BE2C (cell line): ENCODE measurements at places on chromosomes 11 and 22.

DNA sequence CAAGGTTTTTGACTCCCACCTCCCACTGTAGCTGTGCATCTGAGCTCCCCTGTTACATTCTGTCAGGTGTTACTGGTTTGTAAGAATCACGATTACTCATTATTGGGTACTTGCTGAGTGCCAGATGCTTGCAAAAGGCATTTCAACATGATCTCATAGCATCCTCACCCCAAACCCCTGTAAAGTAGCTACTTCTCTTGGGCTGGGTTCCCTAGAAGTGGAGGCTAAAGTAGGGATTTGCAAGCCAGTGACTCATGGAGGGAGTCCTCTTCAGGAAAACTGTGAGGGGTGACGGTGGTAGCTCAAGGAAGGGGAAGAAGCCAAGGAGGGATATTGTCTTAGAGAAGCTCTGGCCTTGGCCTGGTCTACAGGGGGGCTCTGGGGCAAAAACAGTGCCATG, 78.6 kb downstream of the TIMP3 start:
- DNase-seq: no peak

DNA sequence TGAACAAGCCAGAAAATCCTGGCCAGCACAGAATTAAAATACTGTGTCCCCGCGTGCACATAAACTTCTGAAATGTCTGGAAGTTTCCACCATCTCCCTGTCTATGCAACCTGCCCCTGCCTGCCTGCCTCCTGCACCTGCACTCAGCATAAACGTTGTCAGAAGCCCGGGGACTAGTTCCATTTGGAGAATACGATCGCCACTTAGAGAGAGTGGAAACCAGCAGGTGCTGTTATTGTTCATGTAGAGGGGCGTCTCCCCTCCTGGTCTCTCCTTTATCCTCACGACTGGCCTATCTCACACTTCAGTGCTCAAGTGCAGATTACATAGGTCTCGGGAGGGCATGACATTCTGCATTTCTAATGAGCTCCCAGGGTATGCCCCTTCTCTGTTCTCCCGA, 35.6 kb downstream of the MPPED1 start:
- no peak for DNase-seq

DNA sequence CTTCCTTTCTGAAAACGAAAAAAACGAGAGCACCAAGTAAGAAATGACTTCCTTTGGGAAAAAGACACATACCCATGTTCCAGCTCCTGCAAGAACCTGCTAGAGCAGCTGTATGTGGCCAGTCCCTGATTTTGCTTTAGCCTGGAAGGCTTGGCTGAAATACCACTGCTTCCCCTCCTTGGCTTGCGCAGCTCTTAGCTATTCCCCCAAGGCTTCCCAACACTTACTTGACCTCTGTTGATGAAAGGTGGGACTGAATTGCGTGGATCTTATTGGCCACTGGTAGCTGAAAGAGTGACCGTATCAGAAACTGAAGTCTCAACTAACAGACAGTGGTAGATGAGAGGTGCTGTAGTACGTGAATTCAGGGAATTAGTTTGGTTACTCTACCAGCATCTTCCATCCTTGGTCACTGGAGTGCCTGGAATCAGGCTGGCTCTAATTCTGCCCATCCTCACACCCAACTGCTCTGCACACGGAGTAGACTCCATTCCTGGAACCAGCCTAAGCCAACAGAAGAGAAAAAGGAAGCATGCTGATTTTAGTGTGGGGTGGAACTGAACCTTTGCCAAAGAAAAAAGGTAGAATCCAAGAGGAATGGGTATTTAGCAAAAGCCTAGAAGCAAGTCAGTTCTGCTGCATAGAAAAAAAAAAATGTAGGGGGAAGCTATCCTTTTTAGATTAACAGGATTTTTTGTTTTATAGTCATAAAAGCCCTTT, 73.8 kb upstream of the CRTAM start:
- DNase-seq: no peak

- DNase-seq: no peak
Measured at GRCh38 chr22:38834215-38834953, 9.4 kb downstream of the NPTXR start.

GRCh38 chr11:14643697-14644225, at the start of gene PDE3B:
PDE3B (plus strand) TSS chr11:14643804; CDS start chr11:14644076, 272 bp downstream.
- peak; percentile 86 for DNase-seq

DNA sequence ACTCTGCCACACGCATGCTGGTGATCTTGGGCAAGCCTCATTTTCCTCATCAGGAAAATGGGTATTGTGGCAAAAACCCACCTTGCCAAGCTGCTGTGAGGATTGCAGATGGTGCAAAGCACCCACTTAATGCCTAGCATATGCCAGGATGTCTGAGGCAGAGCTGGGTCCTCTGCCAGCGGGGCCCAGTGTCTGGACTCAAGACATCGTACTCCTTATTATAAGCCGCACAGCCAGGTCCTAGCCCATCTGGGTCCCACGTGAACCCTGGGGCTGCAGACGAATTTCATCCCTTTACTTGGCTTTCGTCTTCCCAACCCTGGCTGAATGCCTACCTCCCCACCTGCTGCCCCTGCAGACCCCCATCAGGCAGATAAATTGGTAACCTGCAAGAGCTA, 34.5 kb upstream of the ALX4 start:
- no peak for DNase-seq

- DNase-seq: peak; percentile 20
Measured at GRCh38 chr11:116895048-116895757, 57.8 kb upstream of the APOA1 start.

DNA sequence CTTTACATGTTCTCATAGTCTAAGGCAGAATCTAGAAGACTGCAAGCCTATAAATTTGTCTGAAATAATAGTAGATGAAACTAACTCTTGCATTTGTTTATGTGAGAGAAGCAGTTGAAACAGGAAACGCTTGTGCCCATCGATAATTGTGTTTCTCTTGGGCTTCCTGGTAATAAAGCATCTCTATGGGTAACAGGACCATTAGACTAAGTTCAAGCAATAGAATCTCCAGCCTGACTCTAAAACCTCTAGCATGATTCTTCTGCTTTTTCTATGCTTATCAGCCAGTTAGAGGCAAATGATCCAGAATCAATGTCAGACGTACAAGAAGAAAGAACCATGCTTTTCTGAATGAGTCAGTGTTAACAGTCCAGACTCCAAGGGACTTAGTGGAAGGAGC, 1734.4 kb downstream of the LRRC4C start:
- DNase-seq: no peak

DNA sequence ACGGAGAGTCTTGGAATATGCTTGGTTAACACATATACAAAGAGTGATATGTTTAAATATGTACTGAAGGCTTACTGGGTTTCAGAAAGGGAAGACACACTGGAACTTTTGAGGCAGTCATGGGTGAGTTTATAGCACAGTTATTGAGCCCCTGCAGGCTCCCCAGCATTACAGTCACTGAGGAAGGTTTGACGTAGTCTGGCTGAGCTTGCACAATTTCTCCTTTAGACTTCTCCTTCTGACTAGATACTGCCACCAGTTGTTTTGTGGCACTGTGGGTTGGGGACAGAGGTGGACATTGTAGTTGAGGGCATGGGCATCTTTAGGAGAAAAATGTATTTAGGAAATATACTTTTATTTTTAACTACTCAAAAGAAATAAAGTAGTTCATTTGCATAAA, 285.4 kb downstream of the C11orf87 start:
- no peak for DNase-seq

DNA sequence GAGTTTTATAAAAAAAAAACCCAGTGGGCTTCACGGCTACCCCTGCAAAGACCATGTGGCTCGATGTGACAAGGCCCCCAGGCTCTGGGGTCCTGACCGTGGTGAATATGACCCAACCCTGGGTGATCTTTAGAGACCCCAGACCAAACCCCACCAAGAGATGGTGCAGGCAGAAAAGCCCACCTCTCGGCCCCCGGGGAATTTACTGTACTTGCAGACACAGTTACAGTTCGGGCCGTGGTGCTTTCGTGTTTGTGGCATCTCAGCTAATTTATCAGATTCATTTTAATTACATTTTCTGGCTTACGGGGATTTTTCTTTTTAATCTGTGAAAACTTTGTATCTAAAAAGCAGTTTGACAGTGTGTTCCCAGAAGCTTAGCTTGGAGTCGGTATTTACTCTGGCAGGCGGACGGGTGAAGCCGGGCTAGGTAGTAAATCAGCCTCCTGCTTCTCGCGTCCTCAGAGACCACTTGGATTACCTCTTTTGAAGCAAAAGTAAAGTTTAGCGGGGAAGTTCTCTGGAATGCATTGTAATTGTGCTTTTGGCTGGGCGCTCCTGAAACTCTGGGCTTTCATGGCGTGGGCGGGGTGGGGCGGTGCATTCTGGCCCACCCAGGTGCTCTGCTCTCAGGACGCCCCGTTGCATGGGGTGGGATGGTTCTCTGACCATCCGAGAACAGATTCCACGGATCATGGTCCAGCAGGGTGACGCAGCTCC, 25.3 kb downstream of the ANO1 start:
- no peak for DNase-seq

DNA sequence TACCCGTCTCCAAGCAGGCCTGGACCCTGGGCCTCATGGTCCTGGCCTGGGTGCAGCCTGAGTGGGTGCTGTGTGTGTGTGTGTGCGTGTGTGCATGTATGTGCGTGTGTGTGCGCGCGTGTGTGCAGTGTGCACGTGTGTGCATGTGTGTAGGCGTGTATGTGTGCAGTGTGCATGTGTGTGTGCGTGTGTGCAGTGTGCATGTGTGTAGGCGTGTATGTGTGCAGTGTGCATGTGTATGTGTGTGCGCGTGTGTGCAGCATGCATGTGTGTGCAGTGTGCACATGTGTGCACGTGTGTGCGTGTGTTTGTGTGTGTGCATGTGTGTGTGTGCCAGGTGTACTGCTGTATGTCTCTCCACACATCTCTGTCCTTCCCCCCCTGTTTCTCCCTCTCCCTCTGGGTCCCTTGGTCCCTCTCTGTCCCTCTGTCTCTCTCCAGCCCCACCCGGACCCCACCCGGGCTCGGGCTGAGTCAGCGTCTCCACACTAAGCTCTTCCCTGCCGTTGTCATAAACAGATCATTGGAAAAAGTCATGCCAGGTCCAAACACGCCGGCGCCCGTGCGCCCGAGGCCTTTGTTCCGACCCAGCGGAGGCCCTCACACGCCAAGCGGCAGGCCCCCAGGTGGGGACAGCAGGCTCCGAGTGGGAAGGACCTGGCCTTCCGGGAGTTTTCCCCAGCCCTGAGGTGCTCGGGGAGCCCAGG, 34.0 kb downstream of the WNT7B start:
- DNase-seq: no peak

DNA sequence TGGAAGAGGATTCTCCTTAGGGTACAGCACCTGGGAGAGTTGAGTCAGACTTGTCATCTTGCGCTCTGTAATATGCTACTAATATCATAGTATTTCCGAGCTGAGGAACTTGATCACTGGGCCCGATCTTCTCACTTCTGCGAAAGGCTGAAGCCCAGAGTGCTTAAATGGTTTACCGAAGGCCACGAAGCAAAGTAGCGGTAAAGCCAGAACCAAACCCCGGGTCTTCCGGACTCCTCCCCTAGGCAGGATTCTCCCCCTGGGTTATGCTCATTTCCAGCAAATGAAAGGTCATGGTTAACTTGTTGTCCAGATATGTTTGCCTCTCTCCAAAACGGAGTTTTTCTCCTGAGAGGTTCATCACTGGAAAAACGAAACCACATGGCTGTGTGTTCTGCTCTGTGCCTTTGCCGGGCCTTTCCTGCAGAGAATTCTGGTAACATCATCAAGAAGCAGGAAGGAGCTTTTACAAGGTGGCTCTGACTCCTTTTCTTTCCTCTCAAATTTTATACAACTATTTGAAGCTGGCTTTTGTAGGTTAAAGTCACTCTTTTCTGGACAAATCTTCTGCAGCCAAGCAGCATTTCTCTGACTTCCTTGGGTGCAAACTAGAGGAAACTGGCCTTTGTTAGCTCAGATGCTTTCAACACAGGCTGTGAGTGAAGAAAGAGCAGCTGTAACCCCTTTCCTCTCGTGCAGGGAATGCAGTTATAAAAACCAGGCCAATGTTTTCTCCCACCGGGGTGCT, 35.5 kb downstream of the UBASH3B start:
- DNase-seq: no peak

DNA sequence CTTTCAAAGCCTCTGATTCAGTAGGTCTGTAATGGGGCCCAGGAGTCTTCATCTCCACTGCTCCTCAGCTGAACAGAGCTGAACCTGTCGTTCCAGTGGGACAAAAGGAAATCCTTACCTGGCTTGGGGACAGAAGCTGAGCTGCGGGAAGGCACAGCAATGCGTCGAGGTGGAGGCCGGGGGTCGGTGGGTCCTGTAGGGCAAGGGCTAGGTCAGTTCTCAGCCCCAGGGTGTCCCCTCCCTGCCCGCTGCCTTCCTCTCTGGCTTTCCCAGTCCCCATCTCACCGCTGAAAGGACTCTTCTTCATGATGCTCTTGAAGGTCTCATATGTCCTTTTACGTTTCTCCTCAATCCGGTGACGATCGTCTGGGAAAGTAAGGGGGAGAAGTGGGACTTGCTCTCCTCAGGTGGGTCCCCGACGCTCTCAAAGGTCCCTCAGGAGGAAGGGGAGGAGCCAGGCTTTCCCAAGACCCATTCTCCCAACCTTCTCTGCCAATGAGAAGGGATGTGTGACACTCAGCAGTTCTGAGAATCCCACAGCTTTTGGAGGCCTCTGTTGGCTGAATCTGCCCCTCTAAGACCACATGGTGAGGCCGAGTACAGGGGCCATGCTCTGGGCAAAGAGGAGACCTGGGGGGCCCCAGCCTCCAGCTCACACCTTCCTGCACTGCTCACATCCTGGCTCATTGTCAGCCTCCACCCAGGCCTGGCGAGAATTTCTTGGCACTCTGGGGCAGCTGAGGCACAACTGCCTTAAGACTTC, 7.0 kb downstream of the RELA start:
- no peak for DNase-seq

DNA sequence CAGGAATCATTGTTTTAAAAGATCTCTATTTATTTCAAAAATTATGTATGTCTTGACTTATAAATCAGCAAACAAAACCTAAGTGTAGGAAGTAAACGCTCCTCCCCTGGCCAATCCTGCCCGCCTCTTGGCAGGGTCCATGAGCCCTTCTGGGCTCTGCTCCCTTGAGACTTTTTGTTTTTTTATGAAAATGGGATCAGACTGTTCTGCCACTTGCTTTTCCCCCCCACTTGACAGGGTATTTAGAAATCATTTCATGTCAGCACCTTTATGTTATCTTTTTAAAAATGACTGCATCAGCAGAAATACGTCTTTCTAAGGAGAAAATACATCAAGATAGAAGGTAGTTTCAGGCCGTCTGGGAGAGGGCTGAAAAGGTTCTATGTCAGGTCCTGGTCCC, 35.6 kb downstream of the FBLN1 start:
- DNase-seq: no peak

DNA sequence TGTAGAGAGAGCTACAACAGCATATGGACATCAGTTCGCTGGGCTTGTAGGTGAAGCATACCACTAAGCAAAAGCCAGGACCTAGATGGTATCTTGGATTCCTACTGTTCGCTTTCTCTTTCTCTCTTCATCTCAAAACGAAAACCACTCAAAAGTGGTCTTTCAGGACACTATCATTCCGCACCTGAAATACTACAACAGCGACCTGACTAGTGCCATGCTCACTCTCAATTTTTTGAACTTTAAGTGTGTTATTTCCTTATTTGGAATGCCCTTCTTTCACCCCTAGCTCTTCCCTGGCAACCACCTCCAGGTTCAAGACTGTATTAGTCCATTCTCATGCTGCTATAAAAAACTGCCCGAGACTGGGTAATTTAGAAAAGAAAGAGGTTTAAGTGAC, 59.2 kb downstream of the CCDC83 start:
- DNase-seq: no peak
